ENCODE measurements at places on chromosomes 5 and 9.

DNA sequence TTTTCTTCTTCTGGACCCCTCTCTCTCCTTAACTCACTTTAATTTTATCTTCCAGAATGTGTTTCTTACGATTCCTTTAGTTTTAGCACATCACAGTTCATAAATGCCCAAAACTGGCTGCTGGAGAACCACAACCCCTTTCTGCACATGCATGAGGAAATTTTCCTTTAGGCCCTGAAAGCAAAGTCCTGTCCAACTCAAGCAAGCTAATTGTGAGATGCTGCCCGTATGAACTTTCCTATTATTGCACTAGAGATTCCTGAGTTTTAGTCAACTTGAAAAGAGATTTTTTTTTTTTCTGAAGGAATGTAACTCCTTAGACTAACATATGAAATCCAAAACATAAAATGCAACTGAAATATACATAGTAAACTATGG lies 52.1 kb upstream of the DAB2 start:
- DNase-seq: no peak

- DNase-seq: no peak
These were observed 168.2 kb downstream of the RNF180 start for GRCh38 chr5:64333886-64334285.

DNA sequence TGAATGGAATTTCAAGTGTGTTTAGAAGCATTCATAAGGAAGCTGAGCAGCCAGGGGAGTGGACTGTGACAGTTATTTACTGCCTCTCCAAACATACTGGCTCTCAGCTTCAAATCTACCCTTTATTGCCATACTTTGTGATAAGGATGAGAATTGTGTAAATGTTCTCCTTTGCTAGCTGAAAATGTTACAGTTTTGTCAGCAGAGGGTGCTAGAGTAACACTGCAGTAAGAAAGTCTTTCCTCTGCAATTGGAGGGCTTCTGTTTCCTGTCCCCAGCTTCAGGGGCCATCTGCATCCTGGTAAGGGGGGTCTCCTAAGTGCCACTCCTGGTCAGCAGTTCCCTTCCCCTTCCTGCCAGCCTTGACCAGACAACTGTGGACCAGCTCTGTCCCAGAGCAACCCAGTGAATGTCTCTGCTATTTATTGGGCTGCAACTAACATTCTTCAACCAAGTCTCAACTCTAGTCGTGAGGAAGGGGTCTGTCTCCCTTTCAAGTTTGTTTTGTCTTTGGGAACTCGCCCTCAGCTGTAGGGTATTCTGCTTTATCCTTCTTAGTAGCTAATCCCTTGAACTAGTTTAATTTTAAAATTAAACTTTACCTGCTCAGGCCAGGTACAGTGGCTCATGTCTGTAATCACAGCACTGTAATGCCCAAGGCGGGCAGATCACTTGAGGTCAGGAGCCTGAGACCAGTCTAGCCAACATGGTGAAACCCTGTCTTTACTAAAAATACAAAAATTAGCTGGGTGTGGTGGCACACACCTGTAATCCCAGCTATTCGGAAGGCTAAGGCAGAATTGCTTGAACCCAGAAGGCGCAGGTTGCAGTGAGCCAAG lies 45.3 kb downstream of the RAPGEF6 start:
- DNase-seq: no peak

GRCh38 chr5:82068723-82069122 lies 96.9 kb downstream of the ATG10 start:
- DNase-seq: no peak

- DNase-seq: no peak
These were observed 89.7 kb downstream of the PPP2R2B start for GRCh38 chr5:146788898-146789297.

DNA sequence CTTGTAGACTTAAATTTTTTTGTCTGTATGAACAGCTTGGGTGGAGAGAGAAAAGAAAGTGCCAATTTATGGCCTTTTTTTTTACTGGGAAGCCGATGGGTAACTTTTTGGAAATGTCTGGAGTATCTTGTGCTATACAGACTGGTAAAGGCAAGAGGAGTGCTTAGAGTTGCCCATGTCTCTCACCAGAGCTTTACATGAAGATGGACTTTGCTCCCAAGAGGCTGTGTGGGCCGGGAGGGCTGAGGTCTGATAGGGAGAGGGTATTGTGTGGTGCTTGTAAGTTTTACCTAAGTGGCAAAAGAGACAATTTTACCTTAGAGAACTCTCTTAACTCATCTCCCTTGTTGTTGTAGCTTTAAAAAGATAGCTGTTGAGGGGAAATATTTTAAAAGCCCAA lies 203.2 kb downstream of the SEMA6A start:
- no peak for DNase-seq

- no peak for DNase-seq
These were observed 930.3 kb upstream of the C9orf72 start for GRCh38 chr9:28503573-28503972.

GRCh38 chr5:112977440-112977861 lies 853 bp downstream of the DCP2 start:
- DNase-seq: no peak

- DNase-seq: no peak
These were observed 37.1 kb upstream of the RARS1 start for GRCh38 chr5:168449166-168449565.

Data from cortex of kidney (tissue), 1 donor.